ENCODE measurements at places on chromosomes 1 and 21.

- DNase-seq = no peak
These were observed 79.7 kb upstream of the PBX1 start for GRCh38 chr1:164479242-164479641.

DNA sequence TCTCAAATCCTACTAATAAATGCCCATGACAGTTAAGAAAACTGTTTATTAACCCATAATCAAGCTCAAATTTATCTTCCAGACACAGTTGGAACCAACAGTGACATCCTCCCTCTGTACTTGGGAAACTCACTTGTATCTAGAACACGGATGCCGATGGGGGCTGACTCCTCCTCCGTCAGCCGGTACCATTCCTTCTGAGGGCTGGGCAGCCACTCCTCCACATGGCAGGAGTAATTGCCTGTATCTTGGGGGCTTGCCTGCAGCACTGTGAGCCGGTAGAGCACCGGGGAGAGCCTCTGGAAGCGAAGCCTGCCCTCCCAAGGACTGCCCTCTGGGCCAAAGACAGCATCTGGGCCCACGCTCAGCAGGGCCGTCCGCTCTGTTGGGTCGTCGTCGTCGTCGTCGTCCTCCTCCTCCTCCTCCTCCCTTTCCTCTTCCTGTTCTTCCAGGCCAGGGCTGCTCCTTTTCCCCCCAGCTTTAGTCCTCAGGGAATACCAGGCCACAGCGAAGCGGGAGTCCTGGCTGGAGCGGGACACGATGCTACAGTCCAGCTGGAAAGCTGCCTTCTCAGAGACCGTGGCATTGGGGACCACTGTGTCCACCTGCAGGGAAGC, 8.5 kb upstream of the CD58 start:
- DNase-seq = no peak

DNA sequence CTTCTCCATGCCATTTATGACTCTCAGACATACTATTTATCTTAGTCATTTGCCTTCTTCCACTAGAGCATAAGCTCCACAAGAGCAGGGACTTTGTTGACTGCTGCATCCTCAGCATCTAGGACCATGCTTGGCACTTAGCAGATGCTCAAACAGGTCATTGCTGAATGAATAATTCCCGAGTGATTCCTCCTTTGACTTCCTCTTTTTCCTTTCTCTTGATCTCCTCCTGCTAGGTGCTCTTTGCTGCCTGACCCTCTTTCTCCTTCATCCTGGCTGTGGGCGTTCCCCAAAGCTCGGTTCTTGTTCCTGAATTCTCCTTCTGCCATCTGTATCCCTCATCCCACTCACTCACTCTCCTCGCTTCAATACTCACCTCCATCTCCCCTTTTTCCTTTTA, 23.5 kb downstream of the SYT6 start:
- DNase-seq = no peak

DNA sequence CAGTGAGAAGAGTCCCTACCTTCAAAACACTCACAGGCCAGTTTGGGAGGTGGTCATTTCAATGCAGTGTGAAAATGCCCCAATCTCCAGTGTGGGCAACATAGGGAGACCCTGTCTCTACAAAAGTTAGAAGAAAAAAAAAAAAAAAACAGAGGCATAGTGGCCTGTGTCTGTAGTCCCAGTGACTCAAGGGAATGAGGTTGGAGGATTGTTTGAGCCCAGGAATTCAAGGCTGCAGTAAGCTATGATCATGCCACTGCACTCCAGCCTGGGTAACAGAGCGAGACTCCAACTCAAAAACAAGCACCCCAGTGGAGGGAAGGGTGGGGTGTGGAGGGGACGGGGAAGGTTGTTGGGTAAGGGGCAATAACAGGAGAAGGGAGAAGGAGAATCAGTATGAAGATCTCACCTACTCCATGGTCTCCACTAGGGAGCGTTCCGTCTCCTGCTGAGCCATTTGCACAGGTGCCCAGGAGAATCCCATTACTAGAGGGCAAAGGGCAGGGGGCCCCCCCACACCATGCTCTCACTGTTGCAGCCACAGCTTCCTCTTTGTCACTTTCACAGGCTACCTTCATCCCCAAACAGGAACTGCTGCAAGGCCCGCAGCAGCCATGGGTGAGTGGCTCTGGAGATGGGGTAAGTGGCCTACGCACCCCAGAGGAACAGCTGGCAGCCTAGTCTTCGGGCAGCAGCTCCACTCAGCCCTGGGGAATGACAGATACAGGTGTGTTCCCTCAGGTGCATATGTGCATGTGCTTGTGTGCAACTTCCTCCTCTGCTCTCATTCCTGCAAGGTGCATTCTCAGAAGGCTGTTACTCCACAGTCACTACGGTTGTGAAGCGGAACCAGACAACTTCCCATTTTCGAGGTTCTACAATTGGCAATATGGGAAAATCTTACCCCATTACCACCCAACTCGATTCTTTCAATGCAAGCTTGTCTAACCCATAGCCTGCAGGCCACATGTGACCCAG, 87.9 kb upstream of the LYST start:
- peak; percentile 17 for DNase-seq

GRCh38 chr1:55575571-55576279, 360.6 kb upstream of the USP24 start:
- DNase-seq = no peak

DNA sequence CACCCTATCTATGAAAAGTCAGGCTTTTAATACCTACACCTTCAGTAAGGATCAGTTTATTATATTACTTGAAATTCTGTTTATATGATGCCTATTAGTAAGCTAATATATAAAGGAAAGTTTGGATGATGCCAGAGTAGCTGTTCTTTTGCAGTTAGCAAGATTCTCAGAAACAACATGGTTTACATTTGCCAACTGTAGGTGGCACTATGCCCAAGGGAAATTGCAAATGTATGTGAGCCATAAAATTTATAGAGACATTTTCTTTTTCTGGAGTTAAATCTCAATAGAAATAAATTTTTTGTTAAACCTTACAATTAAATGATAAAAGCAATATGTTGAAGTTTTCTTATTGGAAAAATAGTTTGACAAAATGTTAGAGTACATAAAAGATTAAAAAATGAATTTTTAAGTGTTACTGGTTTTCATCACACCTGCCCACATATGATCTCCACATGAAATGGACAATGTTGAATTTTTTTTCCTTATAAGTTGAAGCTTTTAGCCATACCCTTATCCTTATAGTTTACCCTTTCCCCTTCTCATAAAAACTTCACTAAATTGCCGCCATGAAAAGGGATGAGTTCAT, 32.1 kb upstream of the EPHX4 start:
- DNase-seq = peak; percentile 43

DNA sequence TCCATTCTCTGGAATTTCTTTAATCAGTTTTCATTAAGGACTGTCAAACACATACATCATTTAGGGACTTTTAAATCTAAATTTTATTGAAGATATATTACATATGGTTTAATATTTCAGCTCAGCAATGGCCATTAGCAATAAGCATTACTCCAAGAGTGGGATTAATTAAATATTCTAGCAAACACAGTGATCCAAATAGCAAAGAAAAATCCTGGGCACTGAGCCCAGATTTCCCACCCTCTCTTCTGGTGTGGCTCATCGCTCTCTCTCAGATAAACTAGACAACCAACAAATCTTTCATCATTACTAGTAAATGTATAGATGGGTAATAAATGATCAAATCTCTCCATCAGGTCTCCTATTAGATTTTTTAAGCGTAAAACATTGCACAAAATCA, 53.5 kb upstream of the FOXD3 start:
- DNase-seq = no peak

- DNase-seq = no peak
These were observed 5.3 kb upstream of the DPT start for GRCh38 chr1:168734271-168734670.

- peak; percentile 30 for DNase-seq
These were observed 492 bp downstream of the FOXO6 start for GRCh38 chr1:41361495-41362356.

DNA sequence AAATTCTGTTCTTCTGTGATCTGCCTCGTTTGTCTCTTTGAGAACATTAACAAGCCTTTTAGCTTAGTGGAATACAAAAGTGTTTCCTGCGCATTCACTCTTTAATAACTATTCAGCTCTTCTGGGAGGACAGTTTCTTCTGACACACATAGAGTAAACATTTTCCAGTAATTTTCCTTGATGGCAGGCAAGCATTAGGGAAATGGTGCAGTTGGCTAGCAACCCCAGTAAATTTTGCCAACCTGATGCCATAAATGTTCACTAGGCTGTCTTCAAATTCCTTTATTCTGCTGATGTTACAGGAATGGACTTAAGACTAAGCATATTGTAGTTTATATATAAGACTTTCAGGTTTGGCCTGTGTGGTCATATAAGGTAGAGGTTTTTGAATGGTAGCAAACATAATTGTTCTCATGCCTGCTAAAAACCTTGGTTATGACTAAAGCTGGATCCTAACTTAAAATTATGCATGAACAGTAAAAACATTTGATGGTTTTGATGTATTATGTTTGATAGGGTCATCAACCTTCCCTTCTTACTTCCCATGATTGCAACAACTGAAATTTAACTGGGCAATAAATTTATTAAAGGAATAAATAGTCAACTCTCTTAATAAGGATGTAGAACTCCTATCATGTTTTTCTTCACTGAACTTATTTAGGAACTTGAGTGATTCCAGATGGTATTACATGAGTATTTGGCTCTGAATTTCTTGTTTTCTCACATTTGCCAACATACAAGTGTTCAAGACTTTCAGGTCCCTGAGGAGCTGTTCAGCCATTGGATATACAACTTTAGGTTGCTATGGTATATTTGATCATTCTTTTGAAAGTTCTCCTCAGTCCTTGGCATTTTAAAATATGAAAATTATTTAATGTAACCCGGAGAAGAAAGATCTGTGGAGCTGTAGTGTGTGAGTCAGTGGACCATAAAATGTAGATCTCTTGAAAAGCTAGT, 223.4 kb downstream of the FMN2 start:
- DNase-seq = no peak

- DNase-seq = no peak
These were observed 222.4 kb downstream of the LRRC40 start for GRCh38 chr1:69982992-69983391.

GRCh38 chr1:169902751-169903150, 9.1 kb upstream of the SCYL3 start:
- peak; percentile 31 for DNase-seq

- DNase-seq = no peak
These were observed 22.6 kb downstream of the KRTAP21-3 start for GRCh38 chr21:30695956-30696355.

GRCh38 chr1:180117764-180118116, 36.9 kb upstream of the QSOX1 start:
- DNase-seq = no peak
